ENCODE measurements at places on chromosomes 13 and 19. TPM values are rescaled to one million over a fixed set of nuclear protein-coding genes. Genes with fewer than 3 reads are reported as not detected.

Gene S1PR4
- 3.1 TPM for total RNA-seq

Gene ZNF772
- 12.5 TPM for total RNA-seq

Gene MEIOSIN
- total RNA-seq: not detected

Gene CCL25
- total RNA-seq: not detected

Gene TJP3
- total RNA-seq: 2.1 TPM

Gene SUCLA2
- total RNA-seq: 45.4 TPM

Gene THAP8
- total RNA-seq: 10.5 TPM

Gene ZSWIM4
- total RNA-seq: 8.2 TPM

Gene SYNE4
- 0.67 TPM for total RNA-seq

Gene HSH2D
- total RNA-seq: 1.2 TPM

Gene TMPRSS9
- total RNA-seq: not detected

Gene DLL3
- not detected for total RNA-seq

Gene OR10H1
- not detected for total RNA-seq

Gene ILF3
- total RNA-seq: 198 TPM

Gene ZNF253
- 10.5 TPM for total RNA-seq

- DNase-seq: peak; percentile 62
Observed at GRCh38 chr19:51735759-51736449, 12.1 kb upstream of the HAS1 start.

GRCh38 chr13:65064967-65065366 is 2165.2 kb downstream of the PCDH9 start:
- DNase-seq: no peak

- DNase-seq: no peak
Observed at GRCh38 chr19:30652751-30653150, 280.6 kb downstream of the ZNF536 start.

GRCh38 chr19:38676023-38676877 is 28.8 kb downstream of the ACTN4 start:
- DNase-seq: no peak

DNA sequence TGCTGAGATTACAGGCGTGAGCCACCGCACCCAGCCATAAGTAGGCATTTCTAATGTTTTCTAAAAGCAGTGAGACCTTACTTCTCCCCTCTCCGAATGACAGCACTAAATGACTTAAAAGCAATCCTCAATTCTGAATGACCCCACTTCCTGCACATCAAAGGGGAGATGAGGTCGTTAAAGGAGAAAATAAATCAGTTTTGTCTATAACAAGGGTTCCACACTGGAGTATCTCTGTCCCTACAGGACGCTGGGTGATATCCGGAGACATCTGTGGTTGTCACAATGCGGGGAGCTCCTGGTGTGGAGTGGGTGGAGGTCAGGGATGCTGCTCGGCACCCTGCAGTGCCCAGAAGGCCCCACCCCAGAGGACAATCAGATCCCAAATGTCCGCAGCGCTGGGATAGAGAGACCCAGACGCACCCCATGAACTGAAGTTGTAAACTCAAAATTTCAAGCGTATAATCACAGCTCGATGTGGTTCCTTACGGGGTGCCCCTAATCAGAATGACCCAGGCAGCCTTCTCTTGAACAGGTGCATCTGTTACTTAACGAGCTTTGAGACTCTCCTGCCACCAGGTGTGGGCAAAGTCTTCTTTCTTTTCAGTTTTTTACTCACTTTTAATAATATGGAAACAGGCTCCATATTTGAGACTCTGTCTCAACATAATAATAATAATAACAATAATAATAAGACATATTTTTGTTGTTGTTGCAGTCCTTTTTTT is 2.9 kb downstream of the GNG7 start:
- no peak for DNase-seq

- DNase-seq: no peak
Observed at GRCh38 chr19:18333680-18334079, 6.7 kb upstream of the PGPEP1 start.

DNA sequence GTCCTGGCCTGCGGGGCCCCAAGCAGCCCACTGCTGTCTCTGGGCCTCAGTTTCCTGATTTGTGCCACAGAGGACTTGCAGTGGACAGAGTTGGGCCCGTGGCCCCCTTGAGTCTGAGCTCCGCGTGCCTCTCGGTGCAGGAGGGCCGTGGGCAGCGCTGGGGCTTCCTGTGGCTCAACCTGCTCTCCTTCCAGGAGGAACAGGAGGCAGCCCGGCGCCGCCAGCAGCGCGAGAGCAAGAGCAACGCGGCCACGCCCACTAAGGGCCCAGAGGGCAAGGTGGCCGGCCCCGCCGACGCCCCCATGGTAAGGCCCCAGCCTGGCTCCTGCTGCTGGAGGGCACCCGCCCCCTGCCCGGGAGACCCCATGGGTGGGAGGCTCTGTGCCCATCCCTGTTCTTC is 25.9 kb downstream of the PLEKHJ1 start:
- no peak for DNase-seq

DNA sequence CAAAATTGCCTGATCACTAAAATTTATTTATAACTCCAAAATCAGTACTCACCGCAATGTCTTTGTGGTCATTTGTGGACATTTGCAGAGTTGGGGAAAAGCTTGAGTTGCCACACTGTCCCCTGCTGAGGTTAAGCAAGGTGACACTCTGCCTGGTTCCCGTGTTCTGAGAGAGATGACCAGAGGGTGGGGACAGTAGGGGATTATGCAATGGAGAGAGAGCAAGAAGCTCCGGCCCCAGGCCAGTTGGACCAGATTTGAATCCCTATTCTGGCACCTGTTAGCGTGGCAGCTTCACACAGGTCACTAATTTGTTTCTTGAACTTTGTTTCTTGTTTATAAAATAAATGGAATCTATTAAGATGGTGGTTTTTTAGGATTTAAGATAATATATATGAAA is 17.8 kb downstream of the ERCC5 start:
- DNase-seq: no peak

- no peak for DNase-seq
Observed at GRCh38 chr13:113050734-113051431, 54.7 kb upstream of the F7 start.

- DNase-seq: peak; percentile 70
Observed at GRCh38 chr13:51222037-51222685, at the start of gene FAM124A. TSS of gene FAM124A (plus strand) at chr13:51222398. CDS start at chr13:51222502, 104 bp downstream.

GRCh38 chr19:7520131-7521051 is 2.0 kb upstream of the MCOLN1 start:
- peak; percentile 62 for DNase-seq

DNA sequence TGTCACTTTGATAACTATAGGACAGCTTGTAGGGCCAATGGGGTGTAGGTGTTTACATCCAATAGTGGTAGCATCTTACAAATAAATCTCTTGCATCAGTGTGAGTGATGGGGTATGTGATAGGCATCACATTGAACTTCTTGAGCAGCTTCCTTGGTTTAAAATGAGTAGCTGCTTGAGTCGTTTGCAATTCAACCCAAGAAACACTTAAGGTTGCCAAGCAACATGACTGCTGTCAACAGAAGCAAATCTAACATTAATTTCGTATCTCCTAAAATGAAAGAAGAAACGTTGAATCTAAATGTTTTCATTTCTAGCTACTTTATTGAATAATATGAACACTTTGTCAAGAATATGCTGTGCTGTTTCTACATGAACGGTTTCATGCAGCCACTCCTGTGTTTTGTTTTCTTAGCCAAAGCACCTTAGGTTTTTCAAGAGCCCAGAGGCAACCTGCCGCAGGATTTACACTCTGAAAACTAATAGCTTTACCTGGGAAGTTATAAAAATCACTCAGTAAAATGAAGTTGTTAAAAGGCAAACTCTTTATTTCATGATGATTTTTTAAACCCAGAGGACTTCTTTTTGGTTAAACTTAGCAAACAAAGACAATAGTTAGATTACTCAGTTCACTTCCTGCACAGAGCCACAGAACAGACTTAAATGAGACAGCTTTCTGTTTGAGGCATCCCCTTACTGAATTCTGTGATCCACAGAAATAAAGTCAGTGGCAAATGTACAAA is 305.2 kb downstream of the MTUS2 start:
- no peak for DNase-seq

- no peak for DNase-seq
Observed at GRCh38 chr13:46961719-46962118, 64.9 kb upstream of the HTR2A start.

- DNase-seq: no peak
Observed at GRCh38 chr13:51257187-51257586, 35.0 kb downstream of the FAM124A start.

GRCh38 chr13:80030491-80030890 is 310.4 kb downstream of the SPRY2 start:
- DNase-seq: no peak

DNA sequence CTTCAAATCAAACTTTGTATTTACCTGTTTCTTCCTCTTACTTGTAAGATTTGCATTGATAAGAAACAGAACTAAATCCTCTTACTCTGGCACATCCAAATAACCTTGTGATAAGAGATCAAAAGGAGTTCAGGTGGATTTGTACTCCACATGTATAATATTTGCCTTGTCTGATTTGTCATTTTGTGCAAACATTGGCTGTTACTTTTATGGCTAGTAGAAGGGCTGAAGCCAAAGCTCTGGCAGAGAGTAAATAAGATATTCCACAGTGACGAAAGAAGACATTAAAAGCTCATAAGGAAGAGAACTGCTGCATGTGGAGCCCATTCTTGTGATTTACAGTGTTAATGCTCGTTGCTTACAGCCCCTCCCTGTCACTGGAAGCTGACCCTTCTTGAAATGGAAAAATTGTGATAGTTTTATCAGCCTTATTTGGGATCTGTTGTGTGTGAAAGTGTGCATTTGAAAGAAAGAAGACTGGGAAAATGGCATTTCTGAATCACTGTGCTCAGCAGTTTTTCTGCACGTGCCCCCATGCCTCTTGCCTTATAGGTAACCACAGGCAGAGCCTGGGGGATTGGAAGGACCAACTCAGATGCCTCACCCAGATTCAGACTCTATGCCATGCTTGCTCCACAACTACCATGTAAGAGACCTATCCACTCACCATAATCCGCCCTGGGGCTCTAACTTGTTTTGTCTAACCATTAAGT is 68.2 kb downstream of the OXGR1 start:
- no peak for DNase-seq

- no peak for DNase-seq
Observed at GRCh38 chr19:1387684-1388636, 4.3 kb downstream of the NDUFS7 start.

GRCh38 chr13:94261163-94261562 is 218.3 kb downstream of the DCT start:
- no peak for DNase-seq

DNA sequence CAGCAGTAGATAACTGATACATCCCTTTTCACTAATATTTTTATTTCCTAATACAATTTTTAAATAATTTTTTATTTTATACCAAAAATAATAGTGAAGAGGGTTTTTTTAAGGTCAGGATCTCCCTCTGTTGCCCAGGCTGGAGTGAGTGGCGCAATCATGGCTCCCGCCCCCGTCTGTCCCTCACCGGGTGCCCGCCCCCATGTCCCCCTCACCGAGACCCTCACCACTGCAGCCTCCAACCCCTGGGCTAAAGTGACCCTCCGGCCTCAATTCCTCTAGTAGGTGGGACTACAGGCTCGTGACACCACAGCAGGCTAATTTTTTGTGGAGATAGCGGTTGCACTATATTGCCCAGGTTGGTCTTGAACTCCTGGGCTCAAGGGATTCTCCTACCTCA is 17.8 kb upstream of the ZNF846 start:
- no peak for DNase-seq

- no peak for DNase-seq
Observed at GRCh38 chr13:40064154-40065097, 409.0 kb downstream of the COG6 start.

- no peak for DNase-seq
Observed at GRCh38 chr19:17245535-17245984, at the start of gene NR2F6. TSS of gene NR2F6 (minus strand) at chr19:17245919. CDS start at chr19:17245220, 699 bp downstream.

- no peak for DNase-seq
Observed at GRCh38 chr19:19670070-19670551, 1.5 kb downstream of the ZNF101 start.

GRCh38 chr19:7923295-7924191 is 2.4 kb downstream of the CTXN1 start:
- DNase-seq: peak; percentile 61

GRCh38 chr13:29210676-29211075 is 384.8 kb downstream of the SLC7A1 start:
- DNase-seq: no peak

DNA sequence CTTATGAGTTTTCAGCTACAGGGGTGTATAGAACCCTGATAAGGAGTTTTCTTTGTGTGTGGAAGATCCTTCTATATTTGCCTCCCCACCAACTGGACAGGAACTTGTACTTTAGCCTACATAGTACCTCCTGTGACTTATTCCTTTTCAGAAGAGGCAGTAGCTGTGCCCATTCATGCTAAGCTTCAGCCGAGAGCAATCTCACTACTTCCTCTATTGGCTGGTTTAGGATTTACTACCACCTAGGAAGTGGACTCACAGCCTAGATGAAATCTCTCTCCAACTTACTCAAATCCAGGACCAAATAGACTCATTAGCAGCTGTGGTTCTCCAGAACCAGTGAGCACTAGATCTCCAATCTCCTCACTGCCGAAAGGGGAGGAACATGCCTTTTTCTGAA is 2.3 kb upstream of the REX1BD start:
- DNase-seq: no peak
